ENCODE measurements at places on chromosomes 5 and 9.

DNA sequence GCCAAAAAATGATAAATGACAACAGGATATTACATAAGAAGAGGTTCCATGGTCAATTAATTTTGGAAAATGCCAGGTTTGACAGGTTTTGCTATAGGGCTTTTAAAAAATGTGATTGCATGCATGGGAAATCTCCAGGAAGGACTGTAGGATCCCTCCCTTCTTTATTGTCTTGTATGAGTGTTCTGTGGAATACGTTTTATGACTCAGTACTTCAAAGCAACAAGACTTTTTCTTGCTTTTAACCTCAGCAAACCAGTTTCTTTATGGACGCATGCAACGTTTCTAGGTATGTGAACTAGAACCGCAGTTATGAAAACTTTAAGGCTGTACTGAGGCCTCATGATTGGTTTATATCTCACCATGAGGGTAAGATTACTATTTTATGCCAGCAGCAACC lies 76.6 kb upstream of the NTRK2 start:
- no peak overlapping the region for H3K4me3 ChIP-seq
- H3K36me3 ChIP-seq, result no peaks in the 10 kb centered on the region
- no peaks in the 10 kb centered on the region for H3K27me3 ChIP-seq
- no peak overlapping the region for H3K27ac ChIP-seq

DNA sequence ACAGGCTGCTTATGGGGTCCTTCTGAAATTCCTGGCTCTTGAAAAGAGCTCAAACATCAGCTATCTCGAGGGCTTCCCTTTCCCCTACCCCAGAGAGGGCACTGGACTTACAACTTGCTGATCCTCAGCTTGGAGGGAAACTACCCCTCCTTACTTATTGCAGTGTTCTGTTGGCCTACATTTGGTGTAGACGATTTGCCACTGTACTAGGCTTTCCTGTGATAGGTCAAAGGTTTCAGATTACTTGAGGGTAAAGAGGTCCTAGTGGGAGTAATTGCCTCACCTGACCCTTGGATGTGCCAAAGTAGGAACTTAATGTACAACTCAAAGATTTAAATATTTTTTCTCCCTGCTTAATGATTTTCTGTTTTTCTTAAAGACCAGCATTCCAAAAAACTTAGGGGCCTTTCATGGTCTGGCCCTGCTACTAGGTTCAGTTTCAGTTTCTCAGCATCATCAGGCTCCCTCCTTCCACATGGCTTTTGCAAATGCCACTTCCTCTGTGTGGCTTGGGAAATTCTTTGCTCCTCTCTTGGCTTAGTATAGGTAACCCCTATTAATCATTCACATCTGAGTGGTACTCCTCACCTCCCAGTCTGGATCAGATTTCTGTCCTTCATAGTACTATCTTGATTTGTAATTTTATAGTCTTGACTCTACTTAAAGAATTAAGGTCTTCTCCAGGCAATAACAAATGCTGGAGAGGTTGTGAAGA lies 32.4 kb downstream of the CYSTM1 start:
- H3K27me3 ChIP-seq, result no peaks in the 10 kb centered on the region
- no peak overlapping the region for H3K27ac ChIP-seq
- H3K4me3 ChIP-seq, result no peak overlapping the region
- H3K36me3 ChIP-seq, result no peaks in the 10 kb centered on the region
- DNase-seq, result no peak

DNA sequence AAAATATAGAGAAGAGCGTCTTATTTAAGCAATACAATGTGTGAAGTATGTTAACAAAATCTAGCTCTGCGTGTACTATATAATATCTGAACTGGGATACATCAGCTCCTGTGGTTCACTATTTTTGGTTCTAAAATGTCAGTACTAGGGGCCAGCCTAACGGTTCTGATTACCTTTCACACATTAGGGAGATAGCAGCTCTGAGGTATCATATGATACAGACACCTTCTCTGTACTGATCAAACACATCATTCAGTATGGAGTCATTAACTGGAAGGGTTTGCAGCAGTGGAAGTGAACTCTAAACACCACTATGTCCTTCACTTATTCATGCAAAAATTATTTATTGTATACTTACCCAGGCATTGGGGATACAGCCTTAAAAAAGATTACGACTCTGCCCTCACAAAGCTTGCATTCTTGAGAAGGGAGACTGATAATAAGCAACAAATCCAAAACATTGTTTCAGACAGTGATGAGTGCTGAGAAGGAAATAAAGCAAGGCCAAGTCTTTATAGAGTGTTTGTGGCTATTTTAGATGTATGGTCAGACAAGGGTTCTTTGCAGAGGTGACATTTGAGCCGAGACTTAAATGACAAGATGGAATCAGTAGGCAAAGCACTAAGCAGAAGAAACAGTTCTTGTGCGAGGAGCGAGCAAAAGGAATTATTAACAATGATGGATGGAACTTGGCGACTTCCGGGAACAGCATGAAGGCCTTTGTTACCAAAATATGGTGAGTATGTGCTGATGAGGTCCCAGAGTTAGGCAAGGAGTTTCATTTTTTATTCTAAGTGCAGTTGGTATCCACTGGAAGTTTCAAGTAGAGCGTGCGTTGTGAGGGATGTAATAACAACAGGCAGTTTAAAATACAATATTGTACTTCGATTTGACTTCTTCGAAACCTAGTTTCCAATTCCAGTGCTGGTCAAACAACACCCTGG lies 1.8 kb upstream of the LNPEP start:
- peak; percentile 4 for DNase-seq
- H3K4me1 ChIP-seq, result peaks cover 44% of the 10 kb centered on the region
- H3K27ac ChIP-seq, result peak overlapping the region; percentile 92
- H3K27me3 ChIP-seq, result no peaks in the 10 kb centered on the region
- peak overlapping the region; percentile 94 for H3K4me3 ChIP-seq
- peaks cover 41% of the 10 kb centered on the region for H3K36me3 ChIP-seq

GRCh38 chr5:180665682-180666404 lies 16.4 kb upstream of the FLT4 start:
- H3K4me3 ChIP-seq, result no peak overlapping the region
- DNase-seq, result no peak
- no peaks in the 10 kb centered on the region for H3K36me3 ChIP-seq
- peaks cover 21% of the 10 kb centered on the region for H3K27me3 ChIP-seq
- no peak overlapping the region for H3K27ac ChIP-seq

DNA sequence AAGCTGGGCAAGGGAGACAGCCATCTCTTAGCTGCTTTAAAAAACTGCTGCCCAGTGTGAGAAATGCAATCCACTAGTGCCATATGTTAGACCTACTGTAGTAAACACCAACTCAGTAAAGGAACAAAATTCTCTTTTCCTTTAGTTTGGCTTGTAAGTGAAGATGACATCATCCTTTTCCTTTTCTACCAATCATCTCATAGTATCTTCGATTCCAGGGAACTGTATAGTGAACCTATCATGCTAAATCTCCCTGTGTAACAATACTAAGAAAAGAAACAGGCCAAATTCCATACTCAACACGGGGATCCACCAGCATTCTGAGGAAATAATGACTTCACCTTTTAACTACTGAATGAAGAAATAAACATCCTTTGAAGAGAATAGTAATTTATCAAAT lies 100.1 kb downstream of the RAPGEF6 start:
- peak overlapping the region; percentile 71 for H3K27ac ChIP-seq
- H3K27me3 ChIP-seq, result no peaks in the 10 kb centered on the region
- peaks cover 61% of the 10 kb centered on the region for H3K4me1 ChIP-seq
- no peak for DNase-seq
- peaks cover 23% of the 10 kb centered on the region for H3K36me3 ChIP-seq

GRCh38 chr9:128211186-128211980 lies 8.2 kb downstream of the DNM1 start:
- no peaks in the 10 kb centered on the region for H3K4me1 ChIP-seq
- no peaks in the 10 kb centered on the region for H3K36me3 ChIP-seq
- H3K27me3 ChIP-seq, result peaks cover 27% of the 10 kb centered on the region
- H3K4me3 ChIP-seq, result no peak overlapping the region

GRCh38 chr5:65262096-65262495 lies 219.6 kb downstream of the ADAMTS6 start:
- no peaks in the 10 kb centered on the region for H3K36me3 ChIP-seq
- no peak overlapping the region for H3K27ac ChIP-seq
- no peaks in the 10 kb centered on the region for H3K4me1 ChIP-seq
- no peak for DNase-seq

Data from effector memory CD8-positive, alpha-beta T cell (primary cell).